ENCODE measurements at places on chromosomes 16 and 17.

DNA sequence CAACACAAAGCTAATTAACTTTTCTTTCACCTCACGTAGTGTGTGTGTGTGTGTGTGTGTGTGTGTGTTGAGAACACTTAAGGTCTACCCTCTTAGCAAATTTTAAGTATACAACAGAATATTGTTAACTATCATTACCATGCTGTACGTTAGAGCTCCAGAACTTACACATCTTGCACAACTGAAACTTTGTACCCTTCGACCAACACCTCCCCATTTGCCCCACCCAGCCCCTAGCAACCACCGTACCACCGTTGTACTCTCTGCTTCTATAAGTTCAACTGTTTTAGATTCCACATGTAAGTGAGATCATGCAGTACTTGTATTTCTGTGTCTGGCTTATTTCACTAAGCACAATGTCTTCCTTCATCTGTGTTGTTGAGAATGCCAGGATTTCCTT, 28.1 kb upstream of the MLYCD start:
- no peak for DNase-seq

- DNase-seq, result no peak
These were observed 45.7 kb downstream of the SOCS1 start for GRCh38 chr16:11210260-11210659.

GRCh38 chr16:23857881-23858269, 22.1 kb downstream of the PRKCB start:
- no peak for DNase-seq

GRCh38 chr16:19559242-19559910, 3.9 kb downstream of the VPS35L start:
- no peak for DNase-seq

- DNase-seq, result no peak
These were observed 5.3 kb upstream of the C1QBP start for GRCh38 chr17:5444209-5444608.

GRCh38 chr17:8946476-8946875, 19.0 kb downstream of the PIK3R5 start:
- DNase-seq, result no peak

DNA sequence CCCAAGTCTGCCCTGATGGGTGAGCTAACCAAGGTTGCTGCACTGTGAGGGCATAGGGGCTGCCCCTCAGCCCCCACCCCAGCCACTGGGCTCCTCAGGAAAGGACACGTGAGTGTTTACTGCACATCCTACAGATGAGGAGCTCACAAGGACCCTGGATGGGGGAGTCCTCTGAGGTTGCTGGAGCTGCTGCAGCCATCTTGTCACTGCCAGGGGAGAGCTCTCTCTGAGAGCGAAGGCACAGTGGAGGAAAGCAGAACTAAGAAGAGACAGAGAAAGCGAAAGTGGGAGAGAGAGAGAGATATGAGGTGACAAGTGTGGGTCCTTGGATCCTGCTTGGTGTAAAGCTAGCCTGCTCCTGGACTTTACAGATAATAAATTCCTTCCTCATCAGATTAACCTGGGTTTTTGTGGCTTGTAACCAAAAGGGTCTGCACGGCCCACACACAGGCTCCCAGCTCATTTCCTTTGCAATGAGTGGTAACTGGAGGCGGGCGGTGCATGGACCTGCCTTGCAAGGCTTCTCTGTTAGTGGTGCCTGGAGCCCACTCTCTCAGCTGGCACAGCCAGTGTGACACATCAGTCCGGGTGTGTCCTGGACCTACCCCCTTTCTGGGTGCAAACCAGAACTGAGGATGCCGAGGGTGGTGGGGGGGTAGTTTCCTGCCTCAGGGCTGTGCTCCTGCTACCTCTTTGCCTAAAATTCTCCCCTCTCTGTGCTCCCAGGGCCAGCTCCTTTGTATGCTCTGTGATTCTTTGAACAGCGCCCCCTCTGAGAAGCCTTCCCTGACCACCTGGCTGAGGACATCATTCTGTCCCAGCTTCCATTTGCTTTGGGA, 14.2 kb downstream of the SNX20 start:
- DNase-seq, result no peak

- no peak for DNase-seq
These were observed 178.6 kb upstream of the TNRC6C start for GRCh38 chr17:77779711-77780539.

- DNase-seq, result no peak
These were observed 4.8 kb downstream of the KLHL11 start for GRCh38 chr17:41860254-41860931.

DNA sequence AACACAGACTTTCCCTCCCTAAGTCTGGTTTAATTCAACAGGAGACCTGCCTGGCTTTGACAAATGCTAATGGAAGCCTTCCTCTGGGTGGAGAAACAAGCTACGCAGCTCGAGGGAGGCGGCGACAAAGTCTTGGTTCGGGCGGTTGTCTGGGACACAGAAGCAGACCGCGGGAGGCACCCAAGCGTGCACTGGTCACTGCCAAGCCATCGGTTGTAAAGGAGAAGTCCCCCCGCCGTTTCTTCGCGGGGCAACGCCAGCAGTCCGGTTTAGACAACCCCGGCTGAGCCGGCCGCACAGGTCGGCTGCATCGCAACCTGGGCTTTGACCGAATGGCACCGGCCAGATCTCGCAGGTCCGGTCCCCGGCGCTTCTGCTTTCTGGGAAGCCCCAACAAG, 586 bp downstream of the GLYR1 start:
- peak; percentile 11 for DNase-seq

DNA sequence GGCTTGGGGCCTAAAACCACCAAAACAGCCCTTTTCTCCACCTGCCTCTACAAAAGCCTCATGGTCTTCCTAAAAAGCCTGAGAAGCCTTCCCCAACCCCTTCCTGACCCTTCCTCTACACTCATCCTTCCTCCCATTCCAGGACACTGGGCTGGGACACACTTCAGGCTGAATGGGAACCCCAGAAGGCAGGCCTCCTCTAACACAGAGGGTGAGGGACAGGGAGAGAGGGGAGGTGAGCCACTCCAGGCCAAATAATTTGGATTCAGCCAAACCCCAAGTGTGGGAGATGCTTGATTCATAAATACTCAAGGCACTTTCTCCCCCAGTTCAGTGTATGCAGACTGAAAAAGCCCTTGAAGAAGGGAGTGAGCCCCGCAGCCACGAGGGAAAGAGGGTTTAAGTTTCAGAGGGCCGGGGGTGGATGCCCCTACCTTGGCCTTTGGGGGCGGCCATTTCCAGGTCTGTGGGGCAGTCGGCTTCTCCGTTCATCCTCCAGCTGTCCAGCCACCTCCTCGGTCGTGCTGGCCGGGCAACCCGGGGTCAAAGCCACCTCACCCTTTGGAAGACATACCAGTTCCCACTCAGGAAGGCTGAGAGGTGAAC, 1.6 kb downstream of the UBTF start:
- DNase-seq, result no peak

- DNase-seq, result no peak
These were observed 26.9 kb upstream of the SLC38A8 start for GRCh38 chr16:84069540-84069939.

GRCh38 chr17:48544349-48545021, 424 bp downstream of the HOXB2 start:
- DNase-seq, result peak; percentile 23

GRCh38 chr16:11683145-11683544, 14.9 kb downstream of the SNN start:
- no peak for DNase-seq

DNA sequence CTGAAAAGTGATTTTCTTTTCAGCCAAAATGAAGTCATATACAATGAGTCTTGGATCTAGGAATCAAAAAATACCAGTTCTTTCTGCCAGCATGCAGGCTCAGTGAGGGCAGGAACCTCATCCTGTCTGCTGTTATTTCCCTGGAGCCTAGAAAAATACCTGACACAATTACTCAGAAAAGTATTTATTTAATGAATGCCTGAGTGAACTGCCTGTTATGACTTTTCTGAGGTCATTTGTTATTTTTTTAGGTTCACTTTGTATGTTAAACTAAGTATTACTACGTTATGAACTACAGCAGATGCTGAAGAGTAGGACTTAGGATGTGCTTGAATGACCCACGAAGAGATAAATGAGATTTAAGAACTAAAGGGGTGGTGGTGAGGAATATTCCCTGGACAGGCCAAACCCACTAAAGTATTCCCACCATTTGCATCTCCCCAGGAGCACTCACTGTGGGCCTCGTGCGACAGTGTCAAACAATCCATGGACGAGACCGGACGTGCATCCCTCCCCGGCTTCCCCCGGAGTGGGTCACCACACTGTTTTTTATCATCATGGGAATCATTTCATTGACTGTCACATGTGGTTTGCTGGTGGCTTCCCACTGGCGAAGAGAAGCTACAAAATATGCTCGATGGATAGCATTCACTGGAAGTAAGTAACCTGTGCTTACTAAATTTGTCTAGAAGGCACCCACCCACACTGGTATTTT, 17.1 kb upstream of the VWA3A start:
- no peak for DNase-seq

GRCh38 chr16:81786321-81786720, 7.2 kb downstream of the PLCG2 start:
- no peak for DNase-seq

- DNase-seq, result peak; percentile 77
These were observed at the start of gene ADCY9 for GRCh38 chr16:4116325-4117249. ADCY9 (minus strand) TSS chr16:4116442; CDS start chr16:4115442, 1,000 bp downstream.

- peak; percentile 79 for DNase-seq
These were observed 3.0 kb downstream of the TNK1 start for GRCh38 chr17:7383742-7384488.

DNA sequence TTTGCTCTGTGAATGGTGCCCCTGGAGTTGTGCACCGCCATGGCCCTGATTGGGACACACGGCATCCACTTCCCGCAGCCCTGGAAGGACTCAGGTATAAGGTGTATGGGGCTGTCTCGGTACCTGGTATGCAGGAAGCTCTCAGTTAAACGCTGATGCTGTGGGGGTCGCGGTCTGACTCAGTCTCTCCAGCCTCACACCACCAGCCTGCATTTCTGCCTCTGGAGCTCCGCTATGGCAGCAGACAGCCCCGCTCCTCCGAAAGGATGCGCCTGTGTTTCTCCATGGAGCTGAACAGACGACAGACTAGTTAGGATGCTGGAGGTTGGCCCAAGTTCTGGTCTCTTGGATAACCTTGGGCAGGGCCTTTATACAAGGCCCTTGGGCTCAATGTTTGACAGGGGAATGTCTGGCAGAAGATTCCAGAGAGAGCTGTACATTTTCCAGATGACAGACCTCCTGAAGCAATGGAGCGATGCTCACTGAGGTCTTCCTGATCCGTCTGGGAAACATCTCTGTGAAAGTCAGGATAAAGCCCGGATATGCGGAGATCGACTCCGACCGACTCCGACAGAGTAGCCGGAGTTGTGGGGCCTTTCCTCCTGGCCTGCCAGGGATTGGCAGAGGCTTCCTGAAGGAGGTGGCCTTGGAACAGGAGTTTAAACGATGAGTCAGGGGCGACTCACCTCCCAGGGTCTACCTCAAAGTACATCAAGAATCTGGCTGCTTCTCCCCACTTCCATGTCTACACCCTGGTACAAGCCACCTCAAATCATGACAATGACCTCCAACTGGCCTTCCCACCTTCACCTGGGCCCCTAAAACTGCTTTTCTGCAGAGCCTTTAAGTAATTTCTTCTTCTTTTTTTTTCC, 21.9 kb upstream of the BCAR1 start:
- DNase-seq, result no peak

GRCh38 chr17:28081467-28081866, 39.0 kb downstream of the NLK start:
- no peak for DNase-seq

DNA sequence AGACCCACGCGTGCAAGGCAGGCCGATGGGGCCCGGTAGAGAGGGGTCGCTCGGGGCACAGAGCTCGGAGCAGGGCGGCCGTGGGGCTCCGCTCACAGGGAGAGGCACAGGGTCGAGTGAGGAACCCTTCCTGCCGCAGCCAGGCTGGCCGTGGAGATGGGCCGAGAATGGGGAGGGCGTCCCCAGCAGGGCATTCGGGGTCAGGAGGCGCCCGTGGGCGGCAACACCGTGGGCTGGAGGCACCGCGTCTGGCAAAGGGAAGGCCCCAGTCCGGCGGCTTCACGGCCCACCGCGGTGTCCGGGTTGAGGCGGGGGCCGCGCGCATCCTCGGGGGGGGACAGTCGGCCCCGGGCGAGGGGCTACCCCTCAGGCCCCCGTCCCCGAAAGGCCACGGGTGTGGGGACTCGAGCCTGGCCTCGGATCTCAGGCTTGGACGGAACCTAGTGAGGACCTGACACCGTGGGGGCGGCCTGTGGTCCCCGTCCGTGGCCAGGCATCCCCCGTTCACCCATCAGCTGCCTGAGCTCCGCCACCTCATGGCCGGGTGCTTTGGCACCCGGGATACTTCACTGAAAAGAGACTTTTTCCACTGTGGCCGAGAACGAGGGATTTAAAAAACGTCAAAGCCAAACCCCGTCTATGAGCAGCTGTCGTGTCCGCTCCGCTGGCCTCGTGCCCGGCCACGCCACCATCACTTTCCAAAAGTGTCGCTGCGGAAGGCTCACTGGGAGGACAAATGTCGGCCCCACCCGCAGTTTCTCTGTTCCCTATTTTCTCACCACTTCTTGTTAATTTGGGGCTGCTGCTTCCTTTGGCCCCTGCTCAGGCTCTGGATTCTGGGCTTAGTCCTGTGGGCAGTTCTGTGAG, 73.6 kb downstream of the METRNL start:
- no peak for DNase-seq

DNA sequence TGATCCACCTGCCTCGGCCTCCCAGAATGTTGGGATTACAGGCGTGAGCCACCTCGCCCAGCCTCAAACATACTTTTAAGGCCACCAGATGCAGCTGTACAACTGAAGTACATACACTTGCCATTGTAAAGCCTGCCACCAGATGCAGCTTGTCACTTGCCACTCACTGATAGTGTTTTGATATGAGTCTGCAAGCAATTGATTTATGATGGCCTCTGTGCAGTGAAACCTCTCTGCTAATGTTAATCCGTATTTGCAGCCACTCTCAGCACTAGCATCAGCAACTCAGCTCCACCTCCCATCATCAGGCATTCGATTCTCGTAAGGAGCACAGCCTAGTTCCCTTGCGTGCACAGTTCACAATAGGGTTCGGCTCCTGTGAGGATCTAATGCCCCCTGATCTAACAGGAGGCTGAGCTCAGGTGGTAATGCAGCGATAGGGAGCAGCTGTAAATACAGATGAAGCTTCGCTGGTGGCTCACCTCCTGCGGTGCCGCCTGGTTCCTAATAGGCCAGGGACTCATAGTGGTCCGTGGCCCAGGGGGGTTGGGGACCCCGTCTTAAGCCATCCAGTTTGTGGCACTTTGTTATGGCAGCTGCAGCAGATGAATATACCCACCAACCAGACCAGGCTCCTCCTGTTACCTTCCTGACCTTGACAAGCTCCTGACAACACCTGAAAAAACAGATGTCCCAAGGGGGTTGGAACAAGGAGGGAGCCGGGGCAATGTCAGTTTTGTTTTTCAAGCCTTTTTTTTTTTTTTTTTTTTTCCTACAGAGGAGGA, 1.3 kb upstream of the HERPUD1 start:
- DNase-seq, result no peak

GRCh38 chr17:284676-285355, 67.8 kb downstream of the RPH3AL start:
- DNase-seq, result no peak

DNA sequence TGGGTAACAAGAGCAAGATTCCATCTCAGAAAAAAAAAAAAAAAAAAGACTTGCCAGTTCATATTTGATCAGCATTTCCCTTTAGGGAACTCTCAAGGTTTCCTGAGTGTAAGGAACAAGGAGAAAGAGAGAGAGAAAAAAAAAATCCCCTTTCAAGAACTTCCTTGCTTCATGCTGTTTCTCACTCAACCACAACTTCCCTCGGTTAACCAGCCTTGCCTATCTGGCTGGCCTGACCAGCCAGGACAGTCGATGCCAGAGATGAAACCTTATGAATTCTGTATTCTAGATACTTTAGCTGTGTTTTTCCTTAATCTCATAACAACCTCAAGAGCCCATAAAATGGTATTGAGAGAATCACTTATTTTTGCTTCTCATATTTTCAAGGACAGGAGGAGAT, 2.6 kb upstream of the N4BP1 start:
- DNase-seq, result no peak

- DNase-seq, result peak; percentile 76
These were observed 5.2 kb downstream of the CCR7 start for GRCh38 chr17:40559954-40560591.
